T-helper 9 cell (primary cell): ENCODE measurements at places on chromosomes 6 and 20.
A peak's percentile ranks its signal among the peaks of the same experiment; 100 is the strongest.

GRCh38 chr6:111417181-111417585, 65.8 kb downstream of the REV3L start:
- no peak for DNase-seq

- DNase-seq = no peak
Observed at GRCh38 chr6:163945808-163946207, 531.3 kb downstream of the QKI start.

GRCh38 chr6:25747477-25747876, 7.1 kb upstream of the SLC17A4 start:
- no peak for DNase-seq

- no peak for DNase-seq
Observed at GRCh38 chr6:6835223-6835503, 246.6 kb downstream of the LY86 start.

GRCh38 chr20:31908424-31908823, 38.0 kb downstream of the TTLL9 start:
- DNase-seq = no peak

GRCh38 chr6:113854531-113855499, 2.3 kb upstream of the MARCKS start:
- no peak for DNase-seq

DNA sequence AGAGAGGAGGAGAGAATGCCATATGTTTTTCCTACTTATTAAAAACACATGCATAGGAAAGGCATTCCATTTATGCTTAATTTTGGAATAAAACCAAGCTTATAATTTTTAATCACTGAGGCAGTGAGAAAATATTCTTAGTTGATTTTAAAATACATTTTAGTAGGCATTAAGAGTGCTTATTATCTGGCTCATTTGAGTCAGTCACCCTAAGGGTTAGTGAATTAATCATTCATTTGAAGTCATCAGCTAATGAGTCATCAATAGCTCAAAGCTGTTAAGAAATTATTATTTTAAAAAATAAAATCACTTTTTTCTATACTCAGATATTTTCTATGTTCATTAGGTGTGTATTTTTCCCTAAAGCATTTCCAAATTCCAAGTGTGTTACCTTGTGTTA, 81.6 kb downstream of the TMEM200A start:
- no peak for DNase-seq

GRCh38 chr6:33860706-33861474, 57.1 kb upstream of the MLN start:
- DNase-seq = peak; percentile 12

DNA sequence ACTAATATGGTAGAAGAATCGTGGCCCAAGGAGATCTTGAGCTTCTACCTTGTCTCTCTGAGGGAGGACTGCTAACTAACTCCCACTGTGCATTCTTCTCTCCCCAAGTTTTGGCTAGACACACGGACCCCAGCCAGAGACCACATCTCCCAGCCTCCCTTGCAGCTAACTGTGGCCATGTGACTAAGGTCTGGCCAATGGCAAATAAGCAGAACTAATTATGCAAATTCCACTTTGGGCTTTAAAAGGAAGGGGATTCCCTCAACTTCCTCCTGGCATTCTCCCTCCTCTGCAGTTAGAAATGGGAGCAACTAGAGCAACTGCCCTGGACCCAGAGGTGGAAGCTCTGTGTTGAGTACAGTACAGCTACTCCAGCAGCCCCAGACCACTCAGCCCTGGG, 15.4 kb downstream of the BPIFA2 start:
- no peak for DNase-seq

DNA sequence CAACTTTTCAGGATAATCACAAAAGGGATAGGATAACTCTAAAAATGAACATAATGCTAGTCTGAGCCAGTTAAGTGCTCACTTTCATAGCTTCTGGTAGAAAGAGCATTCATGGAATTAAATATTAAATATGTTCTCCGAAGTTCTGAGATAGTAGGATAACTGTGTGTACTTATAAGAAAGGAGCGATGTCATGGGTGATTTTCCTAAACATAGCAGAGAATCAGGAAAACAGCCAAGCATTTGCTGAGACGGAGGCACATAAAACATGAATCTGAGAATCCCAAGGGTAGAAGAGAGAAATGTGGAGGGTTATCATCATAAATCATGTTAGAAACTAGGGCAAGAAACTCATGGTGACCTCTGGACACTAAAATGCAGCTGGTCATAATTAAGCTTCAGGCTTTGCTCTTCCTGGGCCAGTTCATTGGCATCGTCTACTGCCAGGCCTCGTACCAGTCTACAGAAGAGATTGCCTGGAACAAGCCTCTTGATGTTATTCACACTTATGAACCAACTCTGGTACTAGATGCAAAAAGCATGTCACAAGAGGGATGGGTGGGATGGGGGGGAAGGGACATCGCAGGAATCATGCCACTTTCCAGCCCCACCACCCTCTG, 436.6 kb downstream of the PRKN start:
- no peak for DNase-seq

DNA sequence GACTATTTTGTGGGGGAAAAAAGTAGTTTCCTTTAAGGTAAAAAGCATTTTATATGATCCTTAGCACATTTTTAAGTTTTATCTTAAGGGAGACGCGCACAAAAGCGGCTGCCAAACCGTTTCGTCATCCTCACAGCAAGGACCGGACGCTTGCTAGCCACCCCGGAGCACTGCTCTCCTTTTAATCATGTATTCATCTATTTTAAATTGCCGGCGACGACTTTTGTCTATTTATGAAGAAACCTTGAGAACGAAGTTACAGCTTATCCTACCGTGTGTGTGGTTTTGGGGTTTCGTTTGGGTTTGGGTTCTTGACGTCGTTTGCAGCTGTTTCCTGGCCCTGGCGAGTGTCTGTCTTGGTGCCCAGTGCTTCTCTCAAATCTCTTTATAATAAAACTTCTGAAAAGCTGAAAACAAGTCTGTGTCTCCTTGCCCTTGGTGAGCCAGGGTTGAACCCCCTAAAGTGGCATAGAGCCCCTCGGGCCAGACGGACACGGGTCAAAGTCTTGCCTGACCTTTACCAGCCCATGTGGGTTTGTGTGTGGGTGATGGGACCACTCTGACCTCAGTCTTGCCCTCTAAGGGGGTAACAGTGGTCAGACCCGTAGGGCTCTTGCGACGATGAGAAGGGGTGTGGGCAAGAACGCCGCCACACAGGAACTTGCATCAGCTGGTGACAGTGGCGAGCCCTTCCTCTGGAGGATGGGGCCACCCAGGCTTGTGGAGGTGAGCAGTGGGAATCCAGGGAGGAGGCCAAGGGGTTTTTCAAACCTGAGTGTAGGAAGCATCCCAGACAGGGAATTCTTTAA, 117.6 kb downstream of the JPH2 start:
- peak; percentile 40 for DNase-seq

DNA sequence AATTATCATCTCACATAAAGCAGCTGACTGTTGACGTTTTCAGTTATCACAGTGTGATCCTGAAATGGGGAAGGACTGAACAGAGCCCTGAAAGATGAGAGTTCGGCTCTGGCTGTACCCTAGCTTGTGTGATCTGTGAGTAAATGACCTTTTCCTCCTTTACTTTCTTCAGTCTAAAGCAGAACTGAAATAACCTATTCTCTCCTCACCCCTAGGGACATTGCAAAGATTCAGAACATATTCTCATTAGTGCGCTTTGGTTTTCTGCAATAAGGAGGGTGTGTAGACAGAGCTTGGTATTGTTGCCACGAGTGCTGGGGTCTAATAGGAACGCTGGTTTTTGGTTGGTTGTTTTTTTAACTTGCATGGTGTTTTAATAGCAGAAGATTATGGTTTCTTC, 16.7 kb downstream of the FARS2 start:
- DNase-seq = no peak

GRCh38 chr6:151885234-151885633, 77.8 kb downstream of the ESR1 start:
- no peak for DNase-seq

GRCh38 chr20:13165203-13165602, 55.9 kb upstream of the ISM1 start:
- no peak for DNase-seq

- no peak for DNase-seq
Observed at GRCh38 chr6:88670369-88670768, 293.0 kb downstream of the RNGTT start.

- DNase-seq = no peak
Observed at GRCh38 chr6:116402108-116402937, 31.6 kb downstream of the DSE start.

DNA sequence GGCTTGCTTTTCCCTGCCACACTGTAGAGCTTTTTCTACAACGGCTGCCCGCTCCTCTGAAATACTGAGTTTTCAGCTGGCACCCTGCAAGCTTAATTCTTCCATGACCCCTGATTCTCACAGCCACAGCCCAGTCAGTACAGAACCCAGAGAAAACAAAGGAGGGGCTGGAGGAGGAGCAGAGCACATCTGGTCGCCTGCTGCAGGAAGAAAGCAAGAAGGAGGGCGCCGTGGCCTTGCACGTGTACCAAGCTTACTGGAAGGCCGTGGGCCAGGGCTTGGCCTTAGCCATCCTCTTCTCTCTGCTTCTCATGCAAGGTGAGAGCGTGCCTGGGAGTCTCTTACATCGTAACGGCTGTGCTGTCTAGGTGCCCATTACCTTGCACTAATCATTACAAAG, 11.3 kb downstream of the DLK2 start:
- no peak for DNase-seq

- DNase-seq = no peak
Observed at GRCh38 chr6:88519301-88520016, 353.3 kb upstream of the CNR1 start.

- no peak for DNase-seq
Observed at GRCh38 chr6:73169633-73170032, 55.7 kb downstream of the KHDC1L start.

DNA sequence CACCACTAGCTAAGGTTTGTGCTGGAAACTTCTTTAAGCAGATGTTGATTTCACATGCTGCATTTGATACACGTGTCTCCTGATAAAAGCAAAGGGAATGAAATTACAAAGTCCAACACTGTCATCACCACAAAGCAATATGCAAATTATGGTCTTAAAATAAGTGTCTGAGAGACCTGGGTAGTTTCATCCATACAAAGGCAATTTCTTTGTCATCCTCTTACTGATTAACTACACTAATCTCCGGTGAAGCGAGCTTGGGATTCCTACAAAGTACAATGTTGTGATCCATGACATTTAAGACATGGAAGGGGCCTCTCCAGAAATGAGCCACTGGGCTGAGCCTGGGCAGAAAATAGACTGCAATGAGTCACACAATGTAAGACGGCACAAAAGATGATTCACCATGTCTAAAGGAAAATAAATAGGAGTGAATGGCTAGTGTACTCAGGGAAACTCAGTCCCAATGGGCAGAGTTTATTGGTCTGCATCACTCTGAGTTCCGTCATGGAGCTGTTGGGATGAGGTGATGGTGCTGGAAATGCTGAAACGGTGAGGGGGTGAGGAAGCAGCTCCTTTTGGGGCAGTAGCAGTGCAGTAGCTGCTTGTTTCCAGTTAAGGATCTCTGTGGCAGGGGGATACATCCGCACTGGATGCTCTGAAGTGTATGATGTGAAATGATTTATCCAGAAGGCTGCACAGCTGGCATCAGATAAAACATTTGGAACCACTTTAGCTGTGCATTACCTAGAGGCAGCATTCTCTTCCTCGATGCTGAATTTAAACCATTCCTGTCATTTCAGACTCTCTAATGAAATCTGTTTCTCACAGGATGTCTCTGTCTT, 103.3 kb downstream of the IBTK start:
- no peak for DNase-seq

DNA sequence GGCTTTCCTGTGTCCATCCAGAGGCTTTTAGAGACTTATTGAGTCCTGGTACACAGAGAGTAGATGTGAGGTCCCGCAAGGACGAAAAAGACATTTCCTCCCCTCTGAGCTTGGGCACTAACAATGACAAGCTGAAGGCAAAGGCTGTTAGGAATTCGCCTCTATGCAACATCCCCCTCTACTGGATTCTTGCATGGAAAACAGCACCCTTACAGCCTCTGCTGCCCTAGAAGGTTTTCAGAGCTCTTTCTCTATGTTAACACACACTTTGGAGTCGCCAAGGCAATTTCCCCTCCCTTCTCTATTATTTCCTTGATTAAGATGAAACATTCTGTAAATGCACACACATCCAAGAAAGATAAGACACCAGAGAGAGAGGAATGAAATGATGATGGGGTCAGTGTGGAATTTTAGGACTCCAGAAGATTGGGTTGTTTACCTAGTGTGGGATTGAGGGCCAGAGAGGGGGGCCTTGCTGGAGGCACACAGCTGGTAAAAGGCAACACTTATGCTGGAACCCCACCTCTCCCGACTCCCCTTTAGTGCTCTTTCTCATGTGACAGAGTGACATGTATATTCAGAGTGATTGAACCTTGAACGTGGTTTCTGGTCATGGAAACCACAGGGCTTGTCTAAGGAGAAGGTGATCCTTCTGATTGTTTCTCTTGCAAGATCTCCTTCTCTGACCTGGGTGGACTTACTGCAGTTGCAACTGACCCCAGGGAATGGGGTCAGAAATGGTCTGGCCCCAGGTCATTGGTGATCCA, 300.7 kb downstream of the CLIC5 start:
- peak; percentile 6 for DNase-seq

DNA sequence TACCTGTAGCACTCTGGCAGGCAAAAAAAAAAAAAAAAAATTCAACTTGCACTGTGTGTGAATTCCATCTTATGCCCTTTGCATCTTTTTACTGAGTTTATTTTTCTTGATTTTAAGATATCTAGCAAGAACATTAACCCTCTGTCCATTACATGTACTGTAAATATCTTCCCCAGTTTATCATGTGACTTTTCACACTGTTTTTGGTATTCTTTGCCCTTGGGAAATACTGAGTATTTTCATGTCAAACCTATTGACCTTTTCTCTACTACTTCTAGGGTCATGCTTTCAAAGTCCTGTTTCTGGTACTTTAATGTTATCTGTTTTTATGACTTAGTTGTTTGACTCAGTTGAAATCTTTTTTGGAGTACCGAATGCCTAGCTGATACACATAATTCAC, 843 bp upstream of the HUS1B start:
- no peak for DNase-seq
